Lower lobe of right lung (tissue), 2 donors: ENCODE measurements at places on chromosomes 16 and 17. TPM values are rescaled to one million over a fixed set of nuclear protein-coding genes. Genes with fewer than 3 reads are reported as not detected.

The NATD1 gene
- 15.7 TPM for total RNA-seq

The PPY gene
- total RNA-seq: not detected

The ADAP2 gene
- total RNA-seq: 31.5 TPM

The IL21R gene
- 6.0 TPM for total RNA-seq
